HFFc6 (cell line): ENCODE measurements at places on chromosomes 3 and 15.

DNA sequence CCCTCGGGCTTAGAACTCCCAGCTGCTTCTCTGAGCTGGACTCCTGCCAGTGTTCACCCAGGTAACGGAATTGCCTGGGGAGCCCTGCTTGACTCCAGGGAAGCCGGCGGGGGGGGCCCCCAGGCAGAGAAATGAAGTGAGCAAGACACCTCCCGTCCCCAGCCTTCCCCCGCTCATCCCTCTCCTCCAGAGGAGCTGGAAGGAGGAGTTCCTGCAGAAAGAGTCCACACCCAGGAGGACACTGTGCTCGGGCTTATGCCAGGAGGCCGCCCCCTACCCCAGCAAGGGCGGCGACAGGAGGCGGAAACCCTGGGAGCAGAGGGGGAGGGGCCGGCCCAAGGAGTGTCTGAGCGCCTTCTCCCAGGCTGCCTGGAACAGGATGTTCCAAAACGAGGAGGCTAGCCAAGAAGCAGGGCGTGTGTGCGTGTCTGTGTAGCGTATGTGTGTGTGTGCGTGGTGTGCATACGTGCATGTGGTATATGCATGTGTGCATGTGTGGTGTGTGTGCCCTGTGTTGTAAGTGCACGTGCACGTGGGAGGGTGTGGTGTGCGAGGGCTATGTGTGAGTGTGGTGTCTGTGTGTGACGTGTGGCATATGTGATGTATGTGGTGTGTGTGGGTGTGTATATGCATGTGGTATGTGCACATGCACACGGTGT, 511.3 kb downstream of the SHQ1 start:
- DNase-seq, result no peak

GRCh38 chr3:143650120-143650519, 198.1 kb downstream of the SLC9A9 start:
- no peak for DNase-seq

DNA sequence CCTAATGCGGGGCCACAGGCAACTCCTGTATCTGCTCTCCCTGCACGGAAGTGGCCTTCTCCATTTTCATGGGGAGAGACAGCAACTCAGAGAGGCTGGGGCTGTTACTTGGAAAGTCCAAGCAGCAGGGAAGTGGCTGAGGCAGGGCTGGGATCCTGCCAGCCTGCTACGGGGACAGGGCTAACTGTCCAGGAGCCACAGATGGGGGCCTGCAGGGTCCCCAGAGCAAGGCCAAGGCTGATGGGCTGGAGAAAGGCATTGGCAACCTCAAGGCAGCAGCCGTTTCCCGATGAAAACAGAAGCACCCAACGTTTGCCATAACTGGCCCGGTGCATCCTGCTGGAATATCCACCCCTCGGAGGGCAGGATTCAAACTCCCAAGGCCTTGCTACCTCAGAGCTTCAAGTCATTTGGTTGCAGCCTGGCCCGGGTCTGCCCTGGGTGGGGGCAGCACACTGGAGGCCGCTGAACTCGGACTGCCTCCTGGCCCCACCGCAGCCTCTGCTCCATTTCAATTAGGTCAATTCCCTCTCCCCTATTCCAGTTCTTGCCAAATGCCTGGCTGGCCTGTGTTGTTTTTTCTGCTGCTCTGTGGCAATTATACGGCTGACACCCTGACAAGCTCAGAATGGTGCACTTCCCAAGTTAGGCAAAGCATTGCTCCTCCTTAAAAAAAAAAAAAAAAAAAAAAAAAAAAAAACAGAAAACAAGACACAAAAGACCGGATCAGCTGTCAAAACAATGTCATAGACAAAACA, 143.5 kb downstream of the NUP210 start:
- no peak for DNase-seq

- no peak for DNase-seq
These were observed 634.8 kb upstream of the BCHE start for GRCh38 chr3:166472015-166472414.
